GM12865 (cell line): ENCODE measurements at places on chromosomes 3 and 15.

DNA sequence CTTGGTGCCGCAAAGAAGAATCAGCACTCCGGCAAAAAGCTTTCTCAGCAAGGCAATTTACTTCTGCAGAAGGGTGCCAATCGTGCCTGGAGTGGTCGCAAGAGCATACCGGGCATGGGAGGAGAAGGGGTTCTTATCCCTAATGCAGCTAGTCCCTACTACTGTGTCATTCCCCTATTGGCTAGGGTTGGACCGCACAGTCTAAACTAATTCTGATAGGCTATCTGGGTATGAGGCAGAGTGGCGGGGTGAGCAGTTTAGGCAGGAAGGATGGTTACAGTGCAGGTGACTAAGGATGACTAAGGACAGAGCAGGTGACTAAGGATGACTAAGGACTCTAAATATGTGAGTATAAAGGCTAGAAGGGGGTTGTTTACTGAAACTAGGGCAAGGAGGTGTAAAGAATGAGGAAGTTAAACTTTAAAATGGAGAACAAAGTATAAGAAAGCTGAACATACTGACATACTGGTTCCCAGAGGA is 52.9 kb downstream of the PGBD4 start:
- no peak for DNase-seq

GRCh38 chr3:42666577-42666998 is 13.1 kb downstream of the ZBTB47 start:
- no peak for DNase-seq

DNA sequence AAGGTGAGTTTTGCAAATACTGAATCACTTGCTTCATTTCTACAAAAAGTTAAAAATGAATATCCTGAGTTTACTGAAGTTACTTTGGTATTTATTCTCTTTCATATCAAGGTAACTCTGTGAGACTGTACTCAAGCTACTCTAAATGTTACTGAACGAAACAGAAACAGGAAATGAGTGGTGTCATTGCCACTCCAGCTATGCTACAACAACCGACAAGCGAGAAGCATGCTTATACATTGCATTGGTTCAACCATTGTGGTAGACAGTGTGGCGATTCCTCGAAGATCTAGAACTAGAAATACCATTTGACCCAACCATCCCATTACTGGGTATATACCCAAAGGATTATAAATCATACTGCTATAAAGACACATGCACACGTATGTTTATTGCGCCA is 313.2 kb upstream of the THBS1 start:
- no peak for DNase-seq

GRCh38 chr3:187896646-187897045 is 151.4 kb upstream of the BCL6 start:
- DNase-seq, result no peak

DNA sequence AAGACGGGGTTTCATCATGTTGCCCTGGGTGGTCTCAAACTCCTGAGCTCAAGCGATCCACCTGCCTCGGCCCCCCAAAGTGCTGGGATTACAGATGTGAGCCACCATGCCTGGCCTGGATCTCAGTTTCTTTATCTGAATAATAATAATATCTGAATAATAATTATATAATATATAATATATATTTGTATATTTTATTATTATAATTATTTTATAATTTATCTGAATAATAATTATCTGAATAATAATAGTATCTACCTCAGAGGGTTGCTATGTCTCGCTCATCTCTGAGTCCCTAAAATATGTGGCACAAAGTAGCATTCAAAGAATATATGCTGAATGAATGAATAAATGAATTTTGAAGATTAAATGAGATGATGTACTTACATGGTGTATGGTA is 44.8 kb downstream of the TMEM40 start:
- DNase-seq, result no peak

- no peak for DNase-seq
These were observed 3.2 kb downstream of the ITGB5 start for GRCh38 chr3:124883766-124884473.

DNA sequence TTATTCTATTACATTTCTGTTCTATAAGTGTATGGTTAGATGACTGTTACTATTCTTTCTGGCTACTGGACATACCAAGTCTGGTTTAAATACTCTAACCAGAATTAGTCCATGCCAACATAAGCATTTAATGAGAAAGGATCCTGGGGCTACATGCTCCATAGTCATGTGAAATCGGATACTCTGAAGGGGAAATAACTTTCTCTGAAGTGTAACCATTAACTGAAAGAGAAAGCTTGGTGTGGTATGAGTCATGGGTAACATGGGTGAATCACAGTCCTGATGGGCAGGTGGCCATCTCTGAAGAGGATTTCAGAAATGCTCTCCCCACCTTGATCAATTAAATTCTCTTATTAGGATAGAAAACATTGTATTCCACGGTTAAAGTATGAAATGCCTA is 69.4 kb downstream of the FHIT start:
- DNase-seq, result peak; percentile 73

DNA sequence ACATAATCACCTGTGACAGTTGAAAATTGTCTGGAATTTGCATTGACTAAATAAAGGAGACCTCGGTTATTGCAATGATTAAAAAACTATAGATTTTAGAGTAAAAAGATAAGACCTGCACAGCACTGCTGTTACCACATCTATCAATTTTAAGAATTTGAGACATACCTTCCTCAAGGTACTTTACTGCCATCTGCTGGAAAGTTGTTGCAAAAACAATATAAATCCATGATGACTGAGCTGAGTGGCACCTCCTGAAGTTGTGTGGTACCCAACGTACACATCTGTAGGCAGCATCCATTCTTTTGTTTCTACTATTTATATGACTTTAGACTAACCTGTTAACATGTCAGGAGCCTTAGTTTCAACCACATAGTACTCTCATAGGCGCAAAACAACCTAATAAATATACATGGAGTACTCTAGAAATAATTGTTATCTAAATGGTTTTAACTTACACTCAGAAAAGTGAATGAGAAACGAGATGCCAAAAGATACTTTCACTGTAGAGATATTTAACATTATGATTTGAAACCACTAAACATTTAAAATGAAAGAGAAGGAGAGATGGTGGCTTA is 106.7 kb downstream of the GHSR start:
- peak; percentile 70 for DNase-seq

- no peak for DNase-seq
These were observed 7.0 kb upstream of the BOC start for GRCh38 chr3:113204371-113204770.

DNA sequence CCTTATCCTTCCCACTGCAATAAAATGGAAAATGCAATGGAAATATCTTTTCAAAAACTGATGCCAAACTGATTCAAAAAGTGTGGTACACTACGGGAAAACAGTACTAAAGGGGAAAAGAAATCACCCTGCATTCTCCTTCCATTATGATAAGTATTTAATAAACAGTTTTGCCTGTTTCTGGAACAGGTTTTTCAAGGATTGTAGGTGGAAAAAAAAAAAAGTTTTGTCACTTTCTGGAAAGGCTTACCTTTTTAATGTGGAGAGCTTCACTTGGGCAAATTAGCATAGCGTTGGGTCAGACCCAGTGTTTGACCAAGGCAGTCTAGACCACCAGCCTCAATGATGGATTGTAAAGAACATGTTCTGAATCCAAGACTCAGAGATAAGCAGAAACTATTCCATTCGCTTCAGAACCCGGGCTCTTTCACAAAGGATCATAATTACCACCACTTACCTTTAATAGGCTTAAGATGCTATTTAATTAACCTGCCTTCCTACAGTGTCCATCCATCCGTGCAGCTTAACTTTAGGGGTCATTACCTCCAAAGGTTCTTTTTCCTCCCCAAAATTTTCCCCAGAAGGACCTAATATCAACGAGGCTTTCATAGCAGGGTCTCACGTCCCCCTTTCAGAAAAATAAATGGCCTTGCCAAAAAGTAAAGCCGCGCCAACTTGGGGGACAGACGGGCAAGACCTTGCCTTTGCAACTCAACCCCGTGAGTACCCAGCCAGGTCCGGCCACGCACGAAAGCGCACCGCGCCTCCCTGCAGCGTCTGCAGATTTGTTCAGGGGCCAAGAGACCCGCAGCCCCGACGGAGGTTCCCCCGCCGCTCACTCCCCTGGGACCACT is 1.0 kb downstream of the DCBLD2 start:
- peak; percentile 42 for DNase-seq

GRCh38 chr3:20254268-20255117 is 68.5 kb upstream of the SGO1 start:
- DNase-seq, result no peak

DNA sequence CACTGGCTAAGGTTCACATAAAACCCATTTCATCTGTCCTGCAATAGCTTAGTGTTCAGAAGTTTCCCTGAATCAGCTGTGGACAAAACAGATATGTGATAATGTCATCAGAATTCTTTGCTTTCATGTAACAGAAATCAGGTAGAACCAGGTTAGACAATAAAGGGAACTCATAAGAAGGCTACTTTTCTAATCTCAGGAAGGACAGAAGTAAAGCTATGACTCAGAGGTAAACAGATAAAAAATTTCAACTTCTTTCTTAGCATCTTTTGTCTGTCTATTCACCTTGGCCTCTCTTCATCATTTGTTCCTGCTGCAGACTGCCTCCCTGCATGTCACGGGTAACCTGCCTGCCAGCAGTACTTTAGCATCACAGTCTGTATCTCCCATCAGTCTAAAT is 643.1 kb downstream of the MECOM start:
- DNase-seq, result no peak

DNA sequence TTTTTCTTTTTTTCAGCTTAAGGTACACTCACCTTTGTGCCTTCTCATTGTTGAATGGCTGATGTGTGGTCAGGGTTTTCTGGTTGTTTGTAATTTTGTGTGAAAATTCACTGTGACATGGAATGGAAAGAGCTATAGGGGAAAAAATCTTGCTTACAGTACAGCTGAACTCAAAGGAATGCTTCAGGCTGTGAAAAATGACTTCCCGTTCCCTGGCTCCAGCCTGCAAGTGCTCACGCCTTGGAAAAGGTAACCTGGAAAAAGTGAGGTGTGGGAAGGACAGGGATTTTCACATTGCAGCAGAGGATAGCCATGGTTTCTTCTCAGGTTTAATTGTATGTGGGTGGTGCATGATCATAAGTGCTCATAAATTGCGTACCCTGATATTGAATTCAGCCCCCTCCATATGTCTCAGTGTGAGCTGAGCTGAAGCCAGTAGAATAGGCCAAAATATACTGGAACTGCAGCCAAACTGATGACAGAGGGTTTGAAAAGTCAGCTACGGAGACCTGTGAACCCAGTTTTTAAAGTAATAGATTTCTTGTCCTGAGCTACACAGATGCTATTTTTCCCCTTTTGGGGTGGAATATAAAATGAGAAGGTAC is 228.7 kb upstream of the RASGRP1 start:
- DNase-seq, result no peak

GRCh38 chr3:160376681-160377080 is 22.3 kb downstream of the IFT80 start:
- no peak for DNase-seq

GRCh38 chr3:68706536-68706935 is 225.8 kb downstream of the TAFA4 start:
- no peak for DNase-seq

- no peak for DNase-seq
These were observed 31.4 kb downstream of the GPD1L start for GRCh38 chr3:32137870-32138269.

- DNase-seq, result no peak
These were observed 20.8 kb downstream of the NFKBIZ start for GRCh38 chr3:101870138-101870537.

DNA sequence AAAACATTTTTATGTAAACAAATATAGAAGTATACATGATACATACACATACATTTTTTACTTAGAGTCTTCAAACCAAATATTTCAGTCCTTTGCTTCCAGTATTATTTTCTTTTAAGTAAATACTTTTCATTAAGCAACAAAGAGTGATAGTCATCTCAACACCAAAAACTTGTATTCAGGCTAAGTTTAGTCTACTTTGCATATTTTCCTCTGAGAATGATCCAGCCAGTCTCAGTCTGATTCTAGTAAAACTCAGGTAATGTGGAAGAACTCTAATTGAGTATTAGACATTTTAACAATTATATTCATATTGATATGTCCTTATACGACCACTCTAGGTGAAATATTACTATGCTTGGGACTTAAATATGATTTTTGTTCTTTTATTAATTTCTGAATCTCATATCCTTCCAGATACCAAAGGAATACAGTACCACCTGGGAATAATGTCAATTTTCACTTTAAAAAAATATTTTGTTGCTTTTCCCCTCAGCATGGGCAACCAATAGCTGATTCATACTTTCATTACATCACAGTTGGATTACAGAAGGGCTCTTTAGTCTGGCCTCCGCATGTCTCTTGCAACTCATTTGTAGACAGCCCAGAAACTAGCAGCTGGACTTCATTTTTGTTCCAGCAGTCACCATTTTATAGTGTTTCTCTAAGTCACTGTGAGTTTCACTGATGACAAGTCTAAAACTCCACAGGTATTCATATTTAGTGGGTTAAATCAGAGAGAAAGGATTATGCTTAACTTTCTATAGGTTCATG is 390.4 kb downstream of the ZBTB20 start:
- DNase-seq, result peak; percentile 41

DNA sequence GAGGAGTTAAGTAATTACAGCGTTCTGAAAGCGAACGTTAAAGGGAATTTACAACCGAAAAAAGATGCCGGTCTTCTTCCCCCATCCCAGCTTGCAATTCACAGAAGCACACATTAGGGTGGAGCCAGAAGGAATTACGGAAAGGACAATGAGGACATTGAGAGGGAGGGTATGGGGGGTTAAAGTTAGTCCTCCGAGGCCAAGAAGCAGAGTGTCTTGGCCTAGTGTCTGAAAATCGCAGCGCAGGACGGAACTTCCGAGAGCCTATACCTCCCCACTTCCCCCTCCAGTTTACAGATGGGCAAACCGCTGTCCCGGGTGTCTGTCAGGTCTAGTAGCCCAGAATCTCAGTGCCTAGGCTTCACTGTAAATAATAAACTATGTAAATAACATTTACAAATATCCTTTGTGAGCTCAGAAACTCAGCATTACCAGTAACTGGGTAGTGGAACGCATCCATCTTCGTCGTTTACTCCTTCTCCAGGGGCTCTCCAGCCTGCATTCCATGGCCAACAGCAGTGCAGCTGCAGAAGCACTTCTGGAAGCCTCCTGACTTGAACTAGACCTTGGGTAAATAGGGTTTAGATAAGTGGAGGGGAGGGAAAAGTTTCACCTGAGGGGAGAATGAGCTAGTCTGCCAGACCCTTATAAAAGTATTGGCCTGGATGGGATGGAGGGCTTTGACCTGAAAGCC is 922 bp downstream of the ADPRH start:
- DNase-seq, result peak; percentile 88

- DNase-seq, result no peak
These were observed 62.6 kb downstream of the SMAD3 start for GRCh38 chr15:67127965-67128364.

GRCh38 chr15:63344731-63345390 is 36.8 kb downstream of the CA12 start:
- no peak for DNase-seq

- DNase-seq, result peak; percentile 82
These were observed 16.1 kb upstream of the TM4SF1 start for GRCh38 chr3:149393345-149394160.

GRCh38 chr15:29208352-29208751 is 61.3 kb downstream of the NSMCE3 start:
- DNase-seq, result peak; percentile 35
